ENCODE measurements at places on chromosomes 1 and 21. TPM values are rescaled to one million over a fixed set of nuclear protein-coding genes. Genes with fewer than 3 reads are reported as not detected.

DNA sequence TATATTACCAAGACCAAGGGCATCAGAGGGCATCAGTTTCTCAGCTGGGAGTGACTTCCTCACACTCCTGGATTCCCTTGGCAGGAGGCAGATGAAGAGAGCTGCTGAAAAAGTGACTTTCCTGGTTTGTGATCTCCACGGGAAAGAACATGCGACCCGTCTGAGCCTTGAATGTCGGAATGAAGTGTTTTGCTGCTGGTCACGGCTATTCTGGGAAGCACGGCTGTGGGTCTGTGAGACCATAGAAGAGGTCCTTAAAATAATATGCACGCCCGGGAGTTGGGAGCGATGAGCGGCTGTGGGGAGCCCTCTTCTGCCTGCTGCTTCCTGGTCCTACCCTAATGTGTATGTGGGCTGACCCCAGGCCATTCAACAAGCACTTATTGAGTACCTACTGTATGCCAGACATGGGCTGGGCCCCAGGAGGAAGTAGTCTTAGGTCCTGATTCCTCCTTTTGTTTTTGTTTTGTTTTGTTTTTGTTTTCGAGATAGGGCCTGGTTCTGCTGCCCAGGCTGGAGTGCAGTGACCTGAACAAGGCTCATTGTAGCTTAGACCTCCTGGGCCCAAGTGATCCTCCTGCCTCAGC lies 13.2 kb upstream of the UMODL1 start:
- no peaks in the 10 kb centered on the region for H3K27me3 ChIP-seq
- no peak overlapping the region for H3K4me3 ChIP-seq
- H3K4me1 ChIP-seq: peaks cover 5% of the 10 kb centered on the region
- H3K36me3 ChIP-seq: no peaks in the 10 kb centered on the region

DNA sequence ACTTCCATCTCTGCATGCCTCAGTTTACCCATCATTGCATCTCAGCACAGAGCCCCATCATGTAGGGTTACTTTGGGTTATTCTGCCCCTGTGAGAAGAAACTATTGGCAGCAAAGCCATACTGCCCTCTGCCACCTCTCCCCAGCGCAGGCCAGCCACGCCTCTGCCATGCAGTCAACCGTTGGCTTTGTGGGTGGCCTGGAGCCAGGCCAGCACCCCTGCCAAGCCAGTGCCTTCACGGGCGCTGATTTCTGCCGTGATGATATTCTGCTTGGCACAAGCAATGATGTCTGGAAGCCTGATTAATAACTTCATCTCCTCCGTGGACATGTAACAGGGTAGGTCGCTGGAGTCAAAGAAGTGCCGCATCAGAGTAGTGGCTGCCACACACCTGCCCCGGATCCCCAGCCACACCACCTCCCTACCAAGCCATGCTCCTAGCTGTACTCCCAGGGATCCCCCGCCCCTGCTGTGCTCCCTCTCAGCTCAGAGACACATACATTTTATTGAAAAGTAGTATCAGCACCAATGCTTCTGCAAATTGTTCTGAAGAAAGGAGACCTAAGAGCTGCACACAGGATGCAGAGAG lies 15.0 kb upstream of the CEP85 start:
- no peak overlapping the region for H3K4me3 ChIP-seq
- no peaks in the 10 kb centered on the region for H3K36me3 ChIP-seq
- H3K27ac ChIP-seq: no peak overlapping the region
- H3K4me1 ChIP-seq: no peaks in the 10 kb centered on the region
- no peaks in the 10 kb centered on the region for H3K27me3 ChIP-seq
- DNase-seq: no peak

DNA sequence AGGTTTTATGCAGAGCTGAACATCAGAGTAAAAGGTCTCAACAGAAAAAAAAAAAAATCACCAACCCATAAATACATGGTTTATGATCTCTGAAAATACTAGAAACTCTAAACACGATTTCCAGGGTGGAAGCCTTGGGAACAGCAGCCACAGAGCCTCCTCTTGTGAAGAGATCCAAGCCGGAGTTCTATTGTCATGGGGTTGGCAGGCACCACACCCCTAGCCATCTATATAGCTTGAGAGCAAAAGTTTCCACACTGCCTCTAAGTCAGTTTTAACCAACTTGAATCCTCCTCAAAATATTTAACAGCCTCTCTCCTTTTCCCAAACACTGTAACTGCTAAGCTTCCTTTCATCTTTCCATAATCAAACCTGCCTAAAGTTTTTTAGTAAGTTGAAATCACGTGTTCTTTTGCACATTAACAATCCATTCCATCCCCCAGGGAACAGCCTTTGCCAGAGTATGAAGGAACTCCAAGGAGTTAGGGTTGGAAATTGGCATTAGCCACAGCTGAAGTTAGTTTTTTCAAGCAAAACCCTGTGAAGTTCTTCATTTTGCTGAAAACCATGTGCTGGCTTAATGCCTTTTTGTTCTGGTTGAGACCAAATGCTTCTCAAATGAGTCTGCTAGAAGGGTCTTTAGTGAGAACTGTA lies 13.8 kb upstream of the SEC16B start:
- no peaks in the 10 kb centered on the region for H3K27me3 ChIP-seq
- DNase-seq: no peak
- H3K4me3 ChIP-seq: peak overlapping the region; percentile 25
- H3K27ac ChIP-seq: no peak overlapping the region

GRCh38 chr1:165387505-165387904 lies 31.0 kb upstream of the LMX1A start:
- no peaks in the 10 kb centered on the region for H3K4me1 ChIP-seq
- H3K4me3 ChIP-seq: no peak overlapping the region
- no peak overlapping the region for H3K27ac ChIP-seq
- H3K36me3 ChIP-seq: no peaks in the 10 kb centered on the region

DNA sequence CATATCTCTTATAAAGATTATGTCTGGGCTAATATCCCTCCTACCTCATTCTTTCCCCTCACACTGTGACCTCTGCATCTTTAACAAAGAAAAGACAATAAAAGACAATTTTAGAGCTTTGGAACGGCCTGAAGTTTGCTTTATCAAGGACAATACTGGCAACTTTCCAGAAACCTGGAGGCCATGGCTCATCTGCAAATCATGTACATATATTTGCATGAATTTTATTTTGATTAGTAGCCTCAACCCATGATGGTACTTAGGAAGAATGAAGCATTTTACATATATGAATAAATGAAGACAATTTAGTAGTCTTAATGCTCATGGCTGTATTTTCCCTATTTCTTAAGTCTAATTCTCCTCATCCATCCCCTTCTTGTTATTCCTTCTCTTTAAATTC lies 612.2 kb upstream of the CXADR start:
- H3K4me1 ChIP-seq: no peaks in the 10 kb centered on the region
- no peak overlapping the region for H3K27ac ChIP-seq
- no peaks in the 10 kb centered on the region for H3K27me3 ChIP-seq
- no peak overlapping the region for H3K4me3 ChIP-seq
- no peaks in the 10 kb centered on the region for H3K36me3 ChIP-seq

DNA sequence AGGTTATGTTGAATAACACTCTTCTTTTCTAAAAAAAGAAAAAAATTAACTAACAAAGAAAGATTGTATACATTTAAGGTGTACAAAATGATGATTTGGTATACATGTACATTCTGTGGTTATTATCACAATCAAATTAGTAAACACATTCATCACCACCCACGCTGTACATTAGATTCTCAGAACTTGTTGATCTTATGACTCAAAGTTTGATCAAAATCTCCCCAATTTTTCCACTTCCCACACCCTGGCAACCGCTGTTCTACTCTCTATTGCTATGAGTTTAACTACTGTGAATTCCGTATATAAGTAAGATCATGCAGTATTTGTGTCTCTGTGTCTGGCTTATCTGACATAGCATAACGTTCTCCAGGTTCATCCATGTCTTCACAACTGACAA lies 469.5 kb upstream of the CHRM3 start:
- no peaks in the 10 kb centered on the region for H3K27me3 ChIP-seq
- DNase-seq: no peak
- H3K4me3 ChIP-seq: no peak overlapping the region
- no peak overlapping the region for H3K27ac ChIP-seq
- H3K4me1 ChIP-seq: no peaks in the 10 kb centered on the region

GRCh38 chr1:9028921-9029705 lies 2.9 kb upstream of the SLC2A7 start:
- no peaks in the 10 kb centered on the region for H3K4me1 ChIP-seq
- no peak overlapping the region for H3K4me3 ChIP-seq
- H3K27me3 ChIP-seq: no peaks in the 10 kb centered on the region
- DNase-seq: no peak

DNA sequence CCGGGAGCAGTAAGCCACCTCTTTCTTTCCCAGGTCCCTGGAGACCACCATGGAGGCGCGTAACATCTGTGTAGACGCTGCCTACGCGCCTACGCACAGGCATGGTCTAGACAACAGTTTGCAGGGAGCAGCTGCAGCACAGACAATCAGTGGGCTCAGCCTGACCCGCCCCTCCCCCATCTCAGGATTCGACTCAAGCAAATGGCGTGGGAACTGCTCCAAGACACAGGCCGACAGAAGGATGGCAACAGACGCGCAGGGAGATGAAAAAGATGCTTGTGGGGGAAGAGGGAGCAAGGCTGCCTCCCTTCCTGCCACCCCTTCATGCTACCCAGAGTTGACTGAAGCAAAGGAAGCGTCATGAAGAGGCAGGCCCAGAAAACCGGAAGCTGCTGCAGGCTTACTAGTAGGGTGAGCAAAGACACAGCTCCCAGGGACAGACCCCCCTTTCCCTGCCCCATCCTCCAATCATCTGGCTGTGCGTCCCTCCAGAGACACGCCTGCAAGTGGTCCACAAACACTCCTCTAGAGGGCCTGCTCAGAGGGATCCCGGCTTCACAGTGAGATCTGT lies 19.5 kb downstream of the STK40 start:
- H3K36me3 ChIP-seq: no peaks in the 10 kb centered on the region
- no peaks in the 10 kb centered on the region for H3K27me3 ChIP-seq
- no peak overlapping the region for H3K4me3 ChIP-seq
- peaks cover 8% of the 10 kb centered on the region for H3K4me1 ChIP-seq
- H3K27ac ChIP-seq: peak overlapping the region; percentile 36

DNA sequence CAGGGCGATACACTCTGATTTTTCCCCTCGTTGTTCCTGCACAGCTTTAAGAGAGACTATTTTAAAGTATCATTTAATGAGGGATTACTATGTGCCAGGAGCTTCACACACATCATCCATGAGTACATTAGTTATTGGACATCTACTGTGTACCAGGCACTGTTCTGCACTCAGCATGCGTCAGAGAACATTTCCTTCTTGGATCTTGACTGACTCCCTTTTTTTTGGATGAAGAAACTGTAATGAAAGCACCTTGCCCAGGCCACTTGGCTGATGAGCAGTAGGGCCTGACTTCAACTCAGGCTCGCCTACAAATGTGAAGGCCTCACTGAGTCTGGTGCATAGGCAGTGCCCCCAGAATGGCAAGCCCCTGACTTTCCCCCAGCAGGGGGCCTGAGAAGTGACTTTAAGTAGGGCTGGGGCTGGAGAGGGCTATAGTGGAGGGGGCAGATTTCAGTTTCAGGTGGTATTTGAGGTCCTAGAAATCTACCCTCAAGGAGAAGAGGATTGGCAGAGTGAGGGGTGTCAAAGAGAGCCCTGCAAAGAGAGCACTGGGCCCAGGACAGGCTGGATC lies 50.0 kb downstream of the PTPRU start:
- no peak overlapping the region for H3K27ac ChIP-seq
- H3K27me3 ChIP-seq: no peaks in the 10 kb centered on the region

Gene UBE2G2
- 84.8 TPM for total RNA-seq

Gene KRTAP19-3
- total RNA-seq: not detected

Gene ANKRD35
- 6.4 TPM for total RNA-seq
